ENCODE measurements at places on chromosomes 13 and 19.

DNA sequence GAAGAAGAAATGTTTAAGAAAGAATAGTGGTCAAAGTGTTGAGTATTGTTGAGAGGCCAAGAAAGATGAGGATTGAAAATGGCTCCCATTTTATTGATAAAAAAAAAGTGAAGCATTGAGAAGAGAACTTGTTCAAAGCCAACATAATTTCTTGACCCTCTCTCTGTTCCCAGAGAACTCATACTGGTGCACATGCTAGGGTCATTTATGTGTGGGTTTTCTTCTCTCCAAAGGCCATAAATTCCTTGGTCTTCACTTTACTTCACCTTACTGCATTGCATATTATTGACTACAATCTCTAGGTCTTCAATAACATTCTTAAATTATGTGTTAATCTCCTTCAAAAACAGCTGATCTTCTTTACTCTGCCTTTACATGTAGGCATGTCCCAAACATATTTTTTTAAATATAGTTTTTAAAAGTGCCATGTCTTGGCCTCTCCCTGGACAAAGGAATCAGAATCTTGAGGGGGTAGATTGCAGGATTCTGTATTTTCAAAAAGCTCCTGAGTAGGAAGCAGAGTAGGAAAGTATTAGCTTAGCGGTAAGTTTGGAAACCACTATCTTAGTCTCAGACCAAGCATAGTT lies 1.8 kb upstream of the FNDC3A start:
- DNase-seq, result no peak

GRCh38 chr19:718991-719512 lies 10.3 kb downstream of the PALM start:
- DNase-seq, result no peak

DNA sequence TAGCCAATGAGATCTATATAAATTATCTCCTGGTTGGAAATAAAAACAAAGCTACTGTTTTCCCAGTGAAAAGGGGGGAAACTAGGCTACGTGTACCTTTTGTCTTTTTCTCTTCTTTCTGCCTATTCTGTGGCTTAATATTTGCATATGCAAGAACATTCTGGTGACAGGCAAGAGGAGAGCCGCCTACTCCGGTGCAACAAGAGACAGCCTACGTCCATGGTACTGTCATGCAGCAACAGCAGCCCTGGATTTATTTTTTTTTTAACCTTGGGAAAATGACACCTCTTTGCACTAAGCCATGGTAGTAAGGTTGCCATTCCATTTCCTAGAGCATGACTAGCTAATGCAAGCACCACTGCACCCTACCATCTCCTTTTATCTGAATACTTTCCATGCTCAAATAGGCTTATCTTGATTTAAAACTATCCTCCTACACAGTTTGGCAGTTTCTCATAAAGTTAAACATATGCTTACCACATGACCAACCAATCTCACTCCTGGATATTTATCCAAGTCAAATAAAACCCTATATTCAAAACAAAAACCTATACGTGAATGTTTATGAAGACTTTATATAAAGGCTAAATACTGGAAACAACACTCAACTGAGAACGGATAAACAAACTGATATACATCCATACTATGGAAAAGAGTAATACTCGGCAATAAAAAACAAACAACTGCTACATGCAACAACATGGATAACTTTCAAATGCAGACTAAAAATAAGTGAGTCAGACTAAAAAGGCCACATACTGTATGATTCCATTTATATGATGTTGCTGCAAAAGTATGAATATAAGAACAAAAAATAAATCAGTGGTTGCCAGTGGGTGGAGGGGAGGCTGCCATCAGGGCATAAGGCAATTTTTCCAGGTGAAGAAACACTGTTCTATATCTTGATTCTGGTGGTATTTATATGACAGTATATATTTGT lies 17.3 kb downstream of the NUFIP1 start:
- DNase-seq, result no peak

GRCh38 chr19:30807278-30807677 lies 435.1 kb downstream of the ZNF536 start:
- no peak for DNase-seq

DNA sequence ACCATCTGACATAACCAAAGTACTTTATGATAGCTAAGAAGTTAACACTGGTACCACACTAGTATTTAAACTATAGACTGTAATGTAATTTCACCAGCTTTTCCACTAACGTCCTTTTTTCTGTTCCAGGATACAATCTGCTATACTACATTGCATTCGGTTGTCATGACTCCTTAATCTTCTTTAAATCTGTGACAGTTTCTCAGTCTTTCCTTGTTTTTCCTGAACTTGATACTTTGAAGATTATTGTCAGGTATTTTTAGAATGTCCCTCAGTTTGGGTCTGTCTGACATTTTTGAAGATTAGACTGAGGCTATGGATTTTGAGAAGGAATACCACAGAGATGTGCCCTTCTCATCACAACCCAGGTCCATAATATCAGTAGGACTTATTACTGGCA lies 36.6 kb downstream of the NUFIP1 start:
- no peak for DNase-seq

DNA sequence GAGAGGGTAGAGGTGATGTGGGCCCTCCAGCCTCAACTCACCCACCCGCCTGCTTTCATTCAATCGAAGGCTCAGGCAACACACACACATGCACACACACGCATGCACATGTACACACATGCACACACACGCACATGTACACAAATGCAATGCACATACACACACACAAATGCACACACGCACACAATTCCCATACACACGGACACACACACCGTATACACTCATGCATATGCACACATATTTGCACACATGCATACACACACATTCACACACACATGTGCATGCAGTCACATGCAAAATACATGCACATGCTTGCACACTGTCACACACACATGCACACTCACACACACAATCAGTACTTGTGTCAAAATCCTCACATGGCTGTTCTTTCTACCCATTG lies 55.9 kb upstream of the SPACA7 start:
- no peak for DNase-seq

DNA sequence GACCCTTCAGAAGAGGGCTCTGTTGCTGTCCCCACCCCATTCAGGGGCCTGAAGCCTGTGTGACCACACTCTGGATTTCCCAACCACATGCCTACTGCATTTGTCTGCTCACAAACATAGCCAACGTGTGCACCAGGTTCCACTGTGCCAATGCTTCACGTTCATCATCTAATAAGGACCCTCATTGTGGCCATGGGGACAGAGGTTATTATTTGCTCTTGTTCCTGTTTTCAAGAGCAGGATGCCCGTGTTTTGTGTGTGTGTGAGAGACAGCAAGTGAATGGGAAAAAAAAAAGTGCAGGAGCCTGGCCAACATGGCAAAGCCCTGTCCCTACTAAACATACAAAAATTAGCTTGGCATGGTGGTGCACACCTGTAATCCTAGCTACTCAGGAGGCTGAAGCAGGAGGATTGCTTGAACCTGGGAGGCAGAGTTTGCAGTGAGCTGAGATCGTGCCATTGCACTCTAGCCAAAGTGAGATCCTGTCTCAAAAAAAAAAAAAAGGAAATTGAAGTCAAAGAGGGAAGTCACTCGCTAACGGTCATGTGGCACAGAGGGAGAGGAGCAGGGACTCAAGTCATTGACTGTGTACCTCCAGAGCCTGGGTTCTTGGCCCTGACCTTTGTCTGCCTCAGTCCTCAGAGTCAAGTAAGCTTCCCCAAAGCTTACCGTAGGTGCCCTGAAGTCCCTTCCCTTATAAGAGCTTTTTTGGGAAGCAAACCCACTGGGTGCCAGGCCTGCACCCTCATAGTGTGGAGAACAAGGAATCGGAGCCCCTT lies 6.9 kb downstream of the B3GNT8 start:
- no peak for DNase-seq

- no peak for DNase-seq
Measured at GRCh38 chr19:14383661-14384555, 2.7 kb downstream of the ADGRE5 start.

Data from NCI-H2081 treated with DMSO at 0.1 percent for 48 hours (cell line).